Epithelial cell of alveolus of lung (primary cell): ENCODE measurements at places on chromosomes 4 and X. TPM values are rescaled to one million over a fixed set of nuclear protein-coding genes. Genes with fewer than 3 reads are reported as not detected.

Gene CCDC110
- total RNA-seq = 0.88 and 1.2 TPM in 2 replicates

Gene BTK
- total RNA-seq = not detected in 2 replicates

Gene MAGED1
- total RNA-seq = 361 and 412 TPM in 2 replicates

Gene GLRB
- 1.1 and 5.8 TPM in 2 replicates for total RNA-seq

Gene STAP1
- not detected in 2 replicates for total RNA-seq

Gene TRIM75
- not detected in 2 replicates for total RNA-seq

Gene SPP1
- 0.78 TPM in 1 of 2 replicates, not detected in the other for total RNA-seq

Gene LRPAP1
- total RNA-seq = 147 and 196 TPM in 2 replicates

Gene GIMD1
- not detected in 2 replicates for total RNA-seq

Gene NPY5R
- not detected in 2 replicates for total RNA-seq

Gene TCEAL5
- total RNA-seq = not detected in 2 replicates

Gene LNX1
- total RNA-seq = 1.0 and 4.1 TPM in 2 replicates

Gene SPARCL1
- under 0.01 and 1.0 TPM in 2 replicates for total RNA-seq

Gene TMPRSS11F
- total RNA-seq = not detected in 2 replicates

Gene GCNA
- total RNA-seq = 0.26 and 4.2 TPM in 2 replicates

Gene INTS6L
- total RNA-seq = 2.1 and 3.2 TPM in 2 replicates

Gene JCHAIN
- total RNA-seq = 1.3 TPM in 1 of 2 replicates, not detected in the other

Gene PNMA3
- not detected in 2 replicates for total RNA-seq

Gene GPC3
- total RNA-seq = 0.26 and 3.5 TPM in 2 replicates

Gene PDE5A
- 133 and 158 TPM in 2 replicates for total RNA-seq

Gene IL15
- total RNA-seq = 6.2 and 6.6 TPM in 2 replicates

Gene MAMLD1
- 1.2 and 2.0 TPM in 2 replicates for total RNA-seq

Gene ETDB
- not detected in 2 replicates for total RNA-seq

Gene CENPVL3
- total RNA-seq = not detected in 2 replicates

Gene XAGE1A
- total RNA-seq = not detected in 2 replicates

Gene NAA11
- not detected in 2 replicates for total RNA-seq

Gene RTL5
- total RNA-seq = 1.4 and 2.6 TPM in 2 replicates

Gene NIPAL1
- total RNA-seq = 3.4 TPM in 1 of 2 replicates, not detected in the other

Gene RTL9
- total RNA-seq = under 0.01 and 0.39 TPM in 2 replicates

Gene LRIT3
- under 0.01 TPM in 1 of 2 replicates, not detected in the other for total RNA-seq

Gene VEGFC
- 38.3 and 63.4 TPM in 2 replicates for total RNA-seq

Gene FDCSP
- 7.7 and 11.6 TPM in 2 replicates for total RNA-seq

Gene HPSE
- 0.52 and 0.64 TPM in 2 replicates for total RNA-seq

Gene RAB40AL
- total RNA-seq = not detected in 2 replicates

Gene SPANXB1
- total RNA-seq = not detected in 2 replicates

Gene GABRQ
- 0.26 TPM in 1 of 2 replicates, not detected in the other for total RNA-seq

Gene PNMA5
- total RNA-seq = not detected in 2 replicates

Gene EDA
- 0.65 and 0.96 TPM in 2 replicates for total RNA-seq

Gene ZDHHC15
- total RNA-seq = 0.39 and 0.48 TPM in 2 replicates

Gene NPFFR2
- total RNA-seq = not detected in 2 replicates

Gene COL4A6
- 16.4 and 74.3 TPM in 2 replicates for total RNA-seq

Gene UBA1
- 193 and 202 TPM in 2 replicates for total RNA-seq

Gene IKBKG
- 29.2 and 58.2 TPM in 2 replicates for total RNA-seq

Gene CT83
- total RNA-seq = not detected in 2 replicates
